NCI-H187 treated with DMSO at 0.1 percent for 48 hours (cell line): ENCODE measurements at places on chromosomes 7 and 10.

GRCh38 chr7:77337456-77337990 is 78.6 kb downstream of the GSAP start:
- DNase-seq, result no peak

DNA sequence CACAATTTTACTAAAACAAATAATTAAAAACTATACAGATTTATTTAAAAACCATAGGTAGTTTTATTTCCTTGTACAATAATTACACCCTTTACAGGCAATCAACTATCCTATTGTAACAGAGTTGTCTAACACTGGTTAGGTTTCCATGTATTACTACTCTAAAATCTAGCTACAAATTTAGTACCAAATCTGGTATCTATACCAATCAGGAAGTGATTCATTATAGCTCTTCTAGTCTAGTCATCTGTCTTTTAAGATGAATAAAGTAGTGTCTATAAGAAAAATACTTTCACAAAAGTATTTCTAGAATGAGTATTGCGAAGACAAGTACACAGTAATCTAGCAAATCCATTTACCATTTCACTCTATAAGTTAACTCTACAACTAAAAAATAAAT is 16.9 kb downstream of the ZNF800 start:
- no peak for DNase-seq

- no peak for DNase-seq
Observed at GRCh38 chr10:56449770-56450169, 88.7 kb upstream of the ZWINT start.

DNA sequence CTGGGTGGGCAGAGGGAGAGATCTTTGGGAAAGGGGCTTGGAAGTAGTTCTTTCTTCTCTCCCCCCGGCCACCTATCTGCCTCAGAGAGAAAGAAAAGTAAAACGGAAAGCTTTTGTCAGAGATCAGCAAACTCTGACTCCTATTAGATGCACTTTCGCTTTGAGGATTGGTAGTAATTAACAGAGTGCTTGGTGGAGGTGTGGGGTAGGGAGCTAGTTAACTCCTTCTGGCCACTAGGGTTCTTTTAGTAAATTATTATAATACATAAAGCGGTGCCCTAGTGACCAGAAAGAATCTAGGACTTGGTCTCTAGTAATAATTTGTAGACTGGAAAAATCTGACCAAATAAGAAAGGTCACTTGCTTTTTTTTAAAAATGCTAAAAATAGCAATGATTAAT is 54.6 kb downstream of the CPVL start:
- DNase-seq, result no peak

DNA sequence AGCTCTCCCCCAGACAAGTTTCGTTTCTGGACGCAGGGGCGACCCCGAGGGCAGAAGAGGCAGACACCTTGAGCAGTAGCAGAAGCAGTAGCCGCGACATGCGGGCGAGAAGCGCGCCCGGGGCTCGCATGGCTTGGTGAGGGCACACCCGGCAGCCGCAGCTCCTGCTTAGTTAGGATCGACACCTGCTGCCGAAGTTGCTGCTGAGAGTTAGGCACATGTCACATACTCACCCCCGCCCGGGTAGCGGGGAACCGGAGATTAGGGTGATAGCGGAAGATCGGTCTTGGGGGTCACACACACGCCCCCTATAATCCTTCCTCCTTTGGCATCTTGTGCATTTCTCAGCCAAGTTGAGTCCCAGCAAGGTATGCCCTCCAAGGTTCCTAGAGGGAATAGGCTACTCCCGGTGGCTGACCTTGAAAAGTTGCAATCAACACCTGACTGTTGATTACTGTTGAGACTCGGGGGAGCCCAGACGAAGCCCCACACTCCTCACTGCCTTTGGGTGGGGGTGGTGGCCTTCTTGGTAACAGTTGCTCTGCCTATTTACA is 668 bp downstream of the GPR37 start:
- no peak for DNase-seq

GRCh38 chr7:132125096-132125495 is 451.2 kb downstream of the PLXNA4 start:
- no peak for DNase-seq

GRCh38 chr10:48542471-48543181 is 62.2 kb downstream of the ARHGAP22 start:
- no peak for DNase-seq

- DNase-seq, result no peak
Observed at GRCh38 chr10:62011558-62011957, 110.1 kb downstream of the ARID5B start.

DNA sequence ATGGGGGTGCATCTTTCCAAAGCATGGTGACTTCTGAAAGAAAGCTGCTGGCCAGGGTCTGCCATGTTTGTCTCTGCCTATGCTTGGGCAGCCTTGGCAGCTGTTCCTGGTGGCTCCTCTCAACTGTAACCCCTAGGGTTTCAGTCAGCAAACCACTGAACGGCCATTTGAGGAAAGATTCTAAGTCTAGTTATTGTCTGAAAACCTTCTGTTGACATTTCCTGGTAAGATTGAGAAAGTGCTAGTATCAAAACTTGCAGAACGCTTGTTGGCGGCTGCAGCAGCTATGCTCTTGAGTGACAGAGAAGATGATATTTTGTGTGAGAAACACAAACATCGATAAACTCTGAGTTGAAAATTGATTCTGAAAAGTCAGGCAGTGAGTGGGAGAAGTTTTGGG is 523.1 kb downstream of the LRMDA start:
- no peak for DNase-seq

GRCh38 chr7:46386428-46387399 is 465.6 kb upstream of the IGFBP3 start:
- no peak for DNase-seq

- DNase-seq, result no peak
Observed at GRCh38 chr10:84256510-84257342, 11.9 kb downstream of the RGR start.

DNA sequence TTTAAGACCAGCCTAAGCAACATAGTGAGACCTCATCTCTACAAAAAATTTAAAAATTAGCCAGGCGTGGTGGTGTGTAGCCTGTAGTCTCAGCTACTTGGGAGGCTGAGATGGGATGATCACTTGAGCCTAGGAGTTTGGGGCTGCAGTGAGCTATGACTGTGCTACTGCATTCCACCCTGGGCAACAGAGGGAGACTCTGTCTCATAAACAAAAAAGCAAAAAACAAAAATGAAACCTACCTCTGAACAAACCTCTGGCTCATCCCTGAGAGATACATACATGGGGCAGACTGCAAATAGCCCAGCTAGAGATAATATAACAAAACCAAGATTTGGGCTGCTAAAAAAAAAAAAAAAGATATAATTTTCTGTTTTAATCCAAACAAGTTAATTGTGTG is 19.5 kb downstream of the C10orf67 start:
- DNase-seq, result no peak

GRCh38 chr10:36220151-36220550 is 578.1 kb upstream of the FZD8 start:
- no peak for DNase-seq

DNA sequence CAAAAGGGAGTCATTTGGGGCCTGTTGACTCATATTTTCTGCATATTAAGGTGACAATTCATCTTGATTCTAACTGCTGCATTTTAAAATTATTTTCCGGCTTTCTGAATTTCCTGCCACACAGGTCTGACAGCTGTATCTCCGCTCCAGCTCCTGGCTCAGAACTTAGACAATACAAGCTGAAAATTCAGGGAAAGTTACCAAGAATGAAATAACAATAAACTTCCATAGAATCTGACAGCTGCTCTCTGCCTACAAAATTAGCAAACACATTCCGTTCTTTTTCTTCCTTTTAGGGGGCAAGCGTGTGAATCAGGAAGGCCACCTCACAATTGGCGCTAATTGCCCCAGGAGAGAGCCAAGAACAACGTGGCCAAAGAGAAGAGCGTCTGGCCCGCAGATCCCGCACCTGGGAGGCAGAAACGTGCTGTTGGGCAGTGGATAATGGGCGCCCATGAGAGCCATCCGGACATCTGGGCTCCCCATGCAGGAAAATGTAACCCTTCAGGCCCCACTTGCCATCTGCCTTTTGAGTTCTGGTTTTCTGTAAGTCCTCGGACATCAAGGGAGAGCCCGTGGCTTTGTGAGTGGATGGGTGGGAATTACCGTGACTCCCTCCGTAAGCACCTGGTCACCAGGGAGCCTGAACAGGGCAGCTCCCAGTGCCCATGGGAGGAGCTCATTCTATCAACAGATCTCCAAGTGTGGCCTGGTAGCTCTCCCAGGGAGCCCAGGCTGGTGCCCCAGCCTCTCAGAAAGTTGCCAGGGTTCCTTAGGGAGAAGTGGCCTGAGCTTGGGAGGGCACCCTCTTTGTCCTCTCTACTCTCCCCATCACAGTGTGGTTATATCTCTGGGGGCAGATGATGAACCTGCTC is 5.0 kb downstream of the CLRN3 start:
- no peak for DNase-seq

DNA sequence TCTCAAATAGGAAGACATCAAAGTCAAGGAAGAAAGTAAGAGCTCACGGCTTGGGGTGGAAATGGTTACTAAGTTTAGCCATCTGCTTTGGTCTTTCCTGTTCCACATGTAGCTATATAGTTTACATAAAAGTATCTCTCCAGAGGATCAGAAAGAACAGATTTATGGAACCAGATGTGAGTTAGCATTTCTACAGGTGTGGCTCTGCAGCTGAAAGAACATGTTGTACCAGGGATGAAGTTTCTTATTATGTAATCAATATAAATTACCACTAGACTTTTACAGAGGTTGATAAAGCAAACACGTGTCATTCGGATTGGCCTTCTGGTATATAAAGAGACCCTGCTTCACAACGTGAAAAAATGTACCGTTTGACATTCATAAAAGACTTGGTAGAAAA is 19.9 kb downstream of the CALD1 start:
- no peak for DNase-seq

GRCh38 chr10:71840958-71841335 is 10.1 kb downstream of the PSAP start:
- no peak for DNase-seq

- no peak for DNase-seq
Observed at GRCh38 chr7:80415522-80415921, 96.3 kb downstream of the GNAT3 start.

DNA sequence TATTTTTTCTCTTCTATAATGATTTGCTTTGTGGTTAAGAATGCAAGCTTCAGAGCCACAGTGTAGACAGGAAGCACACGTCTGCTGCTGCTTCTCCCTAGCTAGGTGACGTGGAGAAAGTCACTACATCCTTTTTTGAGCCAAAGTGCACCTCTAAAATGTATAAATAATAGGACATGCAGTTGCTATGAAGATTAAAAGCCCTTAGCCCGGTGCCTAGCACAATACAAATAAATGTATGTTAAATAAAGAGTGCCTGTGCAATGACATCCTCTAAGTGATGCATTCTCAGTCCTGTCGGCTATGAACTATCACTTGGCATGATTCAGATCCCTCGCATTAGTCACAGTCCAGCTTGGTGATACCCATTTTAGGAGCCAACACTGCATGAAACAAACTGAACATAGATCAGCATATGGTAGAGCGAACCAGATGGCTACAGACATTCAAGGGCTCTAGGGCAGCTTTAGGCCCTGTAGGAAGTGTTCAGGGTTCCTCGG is 4.8 kb upstream of the TRDMT1 start:
- no peak for DNase-seq

DNA sequence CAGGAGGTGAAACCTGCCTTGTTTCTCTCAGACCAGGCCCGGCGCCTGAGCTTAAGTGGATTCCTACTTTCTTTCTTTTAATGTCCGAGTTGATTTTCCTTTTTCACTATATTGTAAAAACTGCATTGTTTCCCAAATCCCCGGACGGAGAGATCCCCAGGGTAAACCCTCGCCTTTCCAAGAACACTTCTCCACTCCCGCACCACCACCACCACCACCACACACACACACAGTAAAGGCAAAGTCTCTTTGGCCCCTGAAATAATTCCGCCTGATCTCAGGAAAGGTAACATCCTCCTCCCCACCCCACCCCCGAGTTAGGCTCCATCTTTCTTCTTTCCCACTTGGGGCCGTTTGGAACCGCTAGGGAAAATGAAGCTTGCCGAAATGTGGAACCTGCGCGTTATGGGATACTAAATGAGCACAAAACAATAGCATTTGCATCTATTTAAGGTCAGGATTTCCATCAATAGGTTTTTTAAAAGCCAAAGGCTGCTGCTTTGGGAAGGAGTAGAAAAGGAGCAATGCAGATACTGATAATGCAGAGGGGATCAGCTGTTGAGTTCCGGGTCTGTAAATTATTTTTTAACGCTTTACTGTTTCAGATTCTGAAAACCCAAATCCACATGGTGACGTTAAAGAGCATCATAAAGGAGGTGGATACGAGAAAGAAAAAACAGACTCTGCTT is 2.5 kb downstream of the HPSE2 start:
- no peak for DNase-seq

DNA sequence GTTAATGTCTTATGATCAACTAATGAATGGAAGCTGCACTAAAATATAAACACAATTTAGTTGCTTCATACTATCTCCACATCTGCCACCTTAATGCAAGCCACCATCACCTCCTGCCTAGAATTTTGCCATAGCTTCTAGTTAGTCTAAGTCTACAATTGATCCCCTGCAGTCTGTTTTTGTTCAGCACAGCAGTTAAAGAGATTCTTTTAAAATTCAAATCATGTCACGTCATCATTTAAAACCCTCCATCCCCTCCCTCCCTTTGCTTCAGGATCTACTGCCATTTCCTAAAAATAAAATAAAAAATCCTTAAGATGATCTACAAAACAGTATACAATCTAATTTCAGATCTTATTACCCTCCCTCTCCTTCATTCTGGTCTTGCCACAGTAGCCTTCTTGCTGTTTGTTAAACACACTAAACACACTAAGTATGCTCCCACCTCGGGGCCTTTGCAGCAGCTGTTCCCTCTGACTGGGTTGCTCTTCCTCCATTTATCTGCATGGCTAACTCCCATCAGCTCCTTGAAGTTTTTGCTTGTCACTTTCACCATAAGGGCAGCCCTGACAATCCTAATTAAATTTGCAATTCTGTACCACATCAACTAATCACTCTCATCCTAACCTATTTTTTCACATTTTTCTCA is 97.0 kb upstream of the FOXP2 start:
- DNase-seq, result no peak

DNA sequence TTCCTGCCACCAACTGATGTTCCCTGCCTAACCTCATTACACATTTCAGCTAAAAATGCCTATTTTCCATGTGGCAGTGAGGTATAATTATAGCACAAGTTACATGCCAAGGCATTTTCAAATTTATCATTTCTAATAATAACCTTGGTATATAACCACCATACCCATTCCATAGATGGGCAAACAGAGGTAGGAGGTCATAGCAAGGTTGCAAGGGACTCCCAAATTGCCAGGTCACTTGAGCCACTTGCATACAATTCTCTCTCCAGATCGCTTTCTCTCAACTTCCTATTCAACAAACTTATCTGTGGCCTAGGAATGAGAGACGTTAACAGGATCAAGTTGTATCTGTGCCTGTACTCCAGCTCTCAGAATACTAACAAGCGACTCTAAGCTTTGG is 108.3 kb downstream of the ATXN7L1 start:
- no peak for DNase-seq
